NCI-H526 treated with DMSO at 0.1 percent for 48 hours (cell line): ENCODE measurements at places on chromosomes 7 and 10.

- no peak for DNase-seq
Measured at GRCh38 chr7:45021604-45022296, 21.7 kb downstream of the CCM2 start.

DNA sequence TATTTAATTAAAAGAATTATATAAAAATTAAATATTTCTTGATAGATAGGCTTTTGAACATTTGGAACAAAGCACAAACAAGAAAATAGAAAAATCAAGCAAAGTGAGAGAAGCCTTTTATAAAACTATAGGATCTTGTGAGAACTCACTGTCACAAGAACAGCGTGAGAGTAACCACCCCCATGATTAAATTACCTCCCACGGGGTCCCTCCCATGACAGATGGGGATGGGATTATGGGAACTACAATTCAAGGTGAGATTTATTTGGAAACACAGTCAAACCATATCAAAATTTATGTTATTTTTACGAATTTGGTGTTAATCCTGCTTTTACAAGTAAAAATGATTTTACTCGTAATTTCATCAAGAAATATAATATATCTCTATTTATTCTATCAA lies 1136.1 kb upstream of the POT1 start:
- no peak for DNase-seq

DNA sequence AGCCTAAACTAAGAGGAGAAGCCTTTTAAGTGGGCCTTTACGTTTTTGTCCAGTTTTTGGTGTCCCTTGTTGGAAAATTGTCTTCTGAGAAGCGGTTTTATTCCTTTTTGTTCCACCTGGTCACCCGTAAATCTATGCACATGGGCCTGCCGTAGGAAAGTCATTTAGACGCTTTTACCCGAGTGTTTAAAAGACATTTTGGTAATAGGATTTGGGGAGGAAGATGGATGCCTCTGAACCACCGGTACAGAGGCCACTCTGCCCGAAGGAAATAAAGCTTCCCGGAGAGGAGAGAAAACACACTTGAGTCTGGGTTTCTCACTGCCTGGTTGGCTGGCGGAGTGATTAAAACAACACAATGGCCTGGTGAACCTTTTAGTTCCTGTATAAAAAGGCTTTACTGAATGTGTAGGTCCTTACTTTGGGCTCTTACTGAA lies 760 bp downstream of the THNSL1 start:
- DNase-seq: no peak

DNA sequence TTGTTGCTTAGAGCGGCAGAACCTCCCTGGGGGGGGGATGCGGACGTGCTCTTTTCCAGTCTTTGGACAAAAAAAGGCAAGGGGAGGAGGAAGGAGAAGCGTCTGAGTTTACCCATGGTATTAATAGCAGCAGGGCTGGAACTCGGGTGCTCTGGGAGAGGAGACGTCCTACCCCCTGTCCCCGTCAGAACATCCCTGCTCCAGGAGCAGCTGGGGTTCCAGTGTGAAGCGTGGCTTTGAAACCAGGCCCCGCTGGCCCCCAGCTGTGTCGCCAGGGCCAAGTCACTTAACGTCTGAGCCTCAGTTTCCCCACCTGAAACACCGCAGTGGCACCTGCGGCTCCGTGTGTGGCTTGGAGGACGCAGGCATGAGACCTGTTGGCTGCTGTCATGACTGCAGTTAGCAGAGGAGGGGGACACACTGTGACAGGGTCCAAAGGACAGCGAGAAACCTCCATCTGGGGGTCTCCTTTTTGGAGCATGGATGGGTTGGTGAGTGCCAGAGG lies 1.4 kb downstream of the AMZ1 start:
- no peak for DNase-seq

GRCh38 chr10:31623466-31623865 lies 304.4 kb downstream of the ZEB1 start:
- no peak for DNase-seq

DNA sequence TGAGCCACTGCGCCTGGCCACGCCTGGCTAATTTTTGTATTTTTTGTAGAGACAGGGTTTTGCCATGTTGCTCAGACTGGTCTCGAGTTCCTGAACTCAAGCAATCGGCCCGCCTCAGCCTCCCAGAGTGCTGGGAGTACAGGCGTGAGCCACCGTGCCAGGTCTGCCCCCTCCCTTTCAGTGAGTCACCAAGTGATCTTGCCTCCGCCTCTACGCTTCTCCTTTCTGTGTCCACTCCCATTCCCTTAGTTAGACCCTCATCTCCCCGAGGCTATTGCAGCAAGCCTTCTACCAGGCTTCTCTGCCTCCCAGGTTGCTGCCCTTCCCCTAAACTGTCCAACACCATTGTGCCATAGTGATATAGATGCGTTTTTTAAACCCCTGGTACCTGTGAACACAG lies 32.9 kb downstream of the CDC123 start:
- DNase-seq: no peak
